ENCODE measurements at places on chromosomes 5 and 9. TPM values are rescaled to one million over a fixed set of nuclear protein-coding genes. Genes with fewer than 3 reads are reported as not detected.

The STKLD1 gene
- 0.49 TPM for total RNA-seq

The FABP6 gene
- total RNA-seq, result not detected

The FOXB2 gene
- total RNA-seq, result not detected

The LCN15 gene
- total RNA-seq, result 1.6 TPM

The CD72 gene
- not detected for total RNA-seq

The IFNA21 gene
- not detected for total RNA-seq

The LEAP2 gene
- not detected for total RNA-seq

The NMUR2 gene
- not detected for total RNA-seq

The HTR1A gene
- total RNA-seq, result not detected

The IL17B gene
- total RNA-seq, result not detected

The CTXN3 gene
- not detected for total RNA-seq

The DBH gene
- total RNA-seq, result not detected

The CCT5 gene
- 639 TPM for total RNA-seq

The STARD4 gene
- 58.1 TPM for total RNA-seq
